NAMALWA (cell line): ENCODE measurements at places on chromosomes 5 and 9.

GRCh38 chr9:71690689-71691435 is 77.5 kb downstream of the CEMIP2 start:
- DNase-seq = no peak

- peak; percentile 63 for DNase-seq
Measured at GRCh38 chr5:141354900-141355469, at the start of gene PCDHGA4. Gene PCDHGA4, plus strand, starts transcription at chr5:141355021. Its CDS starts 87 bp downstream, at chr5:141355108.

DNA sequence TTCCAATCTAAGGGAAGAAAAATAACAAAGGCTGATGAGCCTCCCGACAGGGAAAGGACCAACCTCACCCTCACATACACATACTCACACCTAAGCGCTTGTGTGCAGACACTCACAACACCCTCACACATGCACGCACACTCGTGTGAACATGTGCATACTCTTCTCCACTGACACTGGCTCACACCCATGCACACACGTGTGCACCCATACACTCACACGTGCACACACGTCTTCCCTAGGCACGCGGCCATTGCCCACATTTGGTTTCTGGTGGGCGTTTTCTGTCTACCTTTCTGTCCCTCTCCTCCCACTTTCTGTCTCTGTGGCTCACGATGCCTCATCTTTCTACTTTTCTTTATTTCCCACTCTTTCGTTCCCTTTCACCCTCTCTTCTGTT is 169.7 kb upstream of the MVB12B start:
- DNase-seq = no peak

DNA sequence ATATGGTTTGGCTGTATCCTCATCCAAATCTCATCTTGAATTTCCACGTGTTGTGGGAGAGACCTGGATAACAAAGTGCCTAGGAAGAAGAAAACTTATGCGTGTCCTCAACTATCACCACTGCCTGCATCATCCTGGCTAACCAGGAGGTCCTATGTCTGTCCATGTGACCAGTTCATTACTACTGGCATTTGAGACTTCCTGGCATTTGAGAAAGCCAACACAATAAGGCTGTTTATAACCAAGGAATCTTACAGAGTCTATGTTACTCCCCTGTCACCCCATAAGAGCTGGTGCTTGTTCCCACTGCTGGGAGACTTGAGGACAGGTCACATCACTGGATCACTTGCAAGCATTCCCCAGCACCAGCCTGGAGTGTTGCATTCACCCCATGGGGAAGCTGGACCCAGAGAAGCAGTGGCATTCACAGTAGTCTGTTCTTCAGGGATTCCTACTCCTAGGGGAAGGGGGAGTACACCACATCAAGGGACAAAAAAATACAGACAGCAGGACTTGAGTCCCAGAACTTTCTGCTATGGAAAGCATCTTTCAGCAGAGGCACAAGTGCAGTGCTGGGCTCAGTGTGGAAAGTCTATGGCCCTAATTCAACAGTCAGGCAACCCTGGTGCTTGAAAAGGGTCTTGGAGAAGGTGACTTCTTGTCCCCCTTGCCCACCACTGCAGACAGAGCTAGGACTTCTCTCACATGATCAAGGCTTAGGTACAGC is 717.1 kb downstream of the SEMA5A start:
- no peak for DNase-seq

DNA sequence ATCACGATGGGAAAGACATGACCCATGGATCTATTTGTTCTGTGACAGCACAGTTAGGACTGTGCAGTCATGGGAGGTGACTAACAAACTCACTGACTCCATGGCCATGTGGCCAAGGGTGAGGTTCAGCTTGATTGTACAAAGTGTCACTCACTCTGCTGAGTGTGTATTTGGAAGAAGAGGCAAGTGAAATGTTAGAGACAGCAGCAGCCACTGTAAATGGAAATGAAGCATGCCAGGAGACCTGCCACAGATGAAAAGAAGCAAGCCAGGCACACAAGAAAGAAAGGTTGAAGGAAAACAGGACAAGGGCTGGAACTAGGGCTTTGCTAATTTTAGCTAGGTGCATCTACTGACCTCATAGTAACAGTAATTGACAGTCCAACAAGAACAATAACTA is 42.7 kb upstream of the PALM2AKAP2 start:
- no peak for DNase-seq

GRCh38 chr5:73694089-73694488 is 68.1 kb downstream of the ARHGEF28 start:
- peak; percentile 3 for DNase-seq
